ENCODE measurements at places on chromosomes 16 and 17.

DNA sequence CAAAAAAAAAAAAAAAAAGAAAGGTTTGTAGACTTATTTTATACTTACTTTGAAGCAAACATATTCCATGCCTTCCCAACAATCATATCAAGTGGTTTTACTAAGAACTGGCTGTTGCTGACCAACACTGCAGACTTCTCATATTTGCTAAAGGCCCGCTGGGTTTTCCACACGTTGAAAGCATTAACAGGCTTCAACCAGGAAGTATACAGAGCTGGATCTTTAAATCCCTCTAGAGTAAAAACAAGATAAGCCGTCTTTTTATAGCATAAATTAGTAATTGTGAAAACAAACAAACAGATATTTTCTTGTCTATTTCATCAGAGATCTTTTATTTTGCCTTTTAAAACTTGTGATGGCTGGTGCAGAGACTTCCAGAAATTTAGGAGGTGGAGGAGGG lies 29.1 kb downstream of the TUBD1 start:
- no peak for DNase-seq

DNA sequence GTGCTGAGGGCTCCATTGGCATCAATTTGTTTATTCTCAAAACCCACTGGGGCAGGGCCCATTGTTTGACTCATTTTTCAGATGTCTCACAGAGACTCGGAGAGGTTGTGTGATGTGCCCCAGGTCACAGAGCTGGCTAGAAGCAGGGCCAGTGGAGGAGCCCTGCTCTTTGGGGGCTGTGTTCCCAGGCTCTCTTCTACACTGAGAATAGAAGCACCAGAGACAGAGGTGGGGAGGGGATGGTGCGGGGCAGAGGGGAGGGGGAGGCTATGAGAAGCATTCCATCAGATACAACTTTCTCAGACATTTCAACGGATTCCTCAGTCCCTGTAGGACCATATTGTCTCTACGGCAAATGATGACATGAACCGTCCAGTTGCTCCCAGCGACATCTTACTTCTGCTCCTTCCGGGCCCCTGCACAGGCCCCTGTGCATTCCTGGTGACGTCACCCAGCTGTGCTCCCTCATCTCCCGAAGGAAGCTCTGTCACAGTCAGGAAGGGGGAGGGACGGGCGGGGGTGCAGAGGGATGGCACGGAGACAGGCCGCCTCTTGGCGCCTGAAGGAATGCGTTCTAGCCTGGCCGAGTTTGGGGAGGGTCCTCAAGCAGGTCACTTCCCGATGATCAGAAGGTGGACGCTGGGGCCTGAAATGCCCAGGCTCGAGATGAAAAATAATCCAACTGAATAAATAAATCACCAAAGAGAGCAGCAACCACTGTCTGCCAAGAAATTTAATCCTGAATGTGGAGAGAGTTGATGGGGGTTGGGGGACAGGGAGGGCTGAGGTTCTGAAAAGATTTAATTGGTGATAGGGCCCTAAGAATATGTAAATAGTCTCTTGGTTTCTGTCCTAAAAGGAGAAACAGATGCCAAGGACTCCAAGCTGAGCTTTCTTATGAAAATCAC lies 114.1 kb downstream of the NOG start:
- DNase-seq = no peak

GRCh38 chr16:14427371-14427948 lies 202.6 kb downstream of the PARN start:
- no peak for DNase-seq

- no peak for DNase-seq
These were observed 82.1 kb downstream of the GPR139 start for GRCh38 chr16:19991614-19992013.

DNA sequence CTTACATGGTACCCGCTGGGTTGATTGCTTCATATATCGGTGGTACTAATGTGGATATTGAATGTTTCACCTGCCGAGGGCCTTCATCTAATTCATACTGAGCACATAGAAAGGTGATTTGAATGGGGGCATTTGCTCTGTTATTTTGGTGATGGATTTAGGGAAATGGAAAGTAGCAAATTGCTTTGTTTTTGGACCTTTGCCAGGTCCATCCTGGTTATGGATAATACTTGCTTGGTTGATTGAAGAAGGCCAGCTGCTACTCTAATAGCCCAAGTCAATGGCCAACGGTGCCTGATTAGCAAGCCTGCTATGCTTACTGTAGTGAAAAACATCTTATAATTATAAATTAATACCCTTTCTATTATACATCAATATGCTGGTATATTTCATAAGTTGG lies 253.6 kb downstream of the CDH13 start:
- no peak for DNase-seq

DNA sequence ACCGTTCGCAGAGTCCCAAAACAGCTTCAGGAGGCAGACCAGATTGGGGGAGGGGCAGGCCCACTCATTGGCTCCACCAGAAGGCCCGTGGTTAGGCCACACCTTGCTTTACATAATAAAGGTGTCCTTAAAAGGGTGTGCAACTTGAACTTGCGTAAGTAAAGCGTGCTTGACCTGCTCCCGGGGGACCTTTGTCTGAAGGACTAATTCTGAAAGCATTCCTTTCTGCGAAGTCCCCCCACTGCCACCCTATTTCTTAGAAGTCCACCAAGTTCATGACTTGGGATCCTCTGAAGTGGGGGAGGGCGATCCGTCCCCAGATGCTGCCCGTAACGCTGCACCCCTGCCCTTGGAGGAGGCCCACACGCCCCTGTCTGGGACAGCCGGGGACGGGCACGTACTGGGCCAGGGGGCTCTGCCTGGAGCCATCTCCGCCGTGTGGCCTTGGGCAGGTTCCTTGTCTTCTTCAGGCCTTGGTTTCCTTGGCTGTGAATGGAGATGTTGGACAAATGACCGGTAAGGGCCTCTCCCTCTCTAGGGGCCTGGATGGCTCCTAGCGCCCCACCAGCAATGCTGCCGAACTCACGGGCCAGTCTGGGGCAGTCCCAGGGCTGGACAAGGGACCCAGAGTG lies 823 bp upstream of the ZNF469 start:
- no peak for DNase-seq

- DNase-seq = no peak
These were observed 60.5 kb downstream of the ADCY9 start for GRCh38 chr16:4055748-4056147.

- DNase-seq = no peak
These were observed 1.1 kb downstream of the ABCA9 start for GRCh38 chr17:69059458-69060175.

- no peak for DNase-seq
These were observed 104.5 kb downstream of the PARN start for GRCh38 chr16:14525596-14525995.

DNA sequence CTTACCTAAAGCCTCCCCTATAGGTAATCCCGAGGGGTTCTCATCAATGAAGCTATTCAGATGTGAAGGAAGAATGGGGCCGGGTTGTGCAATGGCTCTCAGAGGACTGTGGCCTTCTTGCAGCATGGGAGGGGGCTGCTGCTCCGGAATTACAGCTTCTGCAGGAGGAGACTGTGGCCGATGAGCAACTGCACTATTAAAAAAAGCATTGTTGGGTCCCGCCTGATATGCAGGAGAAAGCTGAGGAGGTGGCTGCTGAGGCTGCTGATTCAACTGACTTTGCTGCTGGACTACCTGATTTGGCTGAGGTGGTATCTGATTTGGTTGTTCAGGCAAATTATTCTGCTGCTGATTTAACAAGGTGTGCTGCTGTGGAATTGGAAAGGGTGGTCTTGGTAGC lies 64.8 kb downstream of the CACNG1 start:
- DNase-seq = no peak

DNA sequence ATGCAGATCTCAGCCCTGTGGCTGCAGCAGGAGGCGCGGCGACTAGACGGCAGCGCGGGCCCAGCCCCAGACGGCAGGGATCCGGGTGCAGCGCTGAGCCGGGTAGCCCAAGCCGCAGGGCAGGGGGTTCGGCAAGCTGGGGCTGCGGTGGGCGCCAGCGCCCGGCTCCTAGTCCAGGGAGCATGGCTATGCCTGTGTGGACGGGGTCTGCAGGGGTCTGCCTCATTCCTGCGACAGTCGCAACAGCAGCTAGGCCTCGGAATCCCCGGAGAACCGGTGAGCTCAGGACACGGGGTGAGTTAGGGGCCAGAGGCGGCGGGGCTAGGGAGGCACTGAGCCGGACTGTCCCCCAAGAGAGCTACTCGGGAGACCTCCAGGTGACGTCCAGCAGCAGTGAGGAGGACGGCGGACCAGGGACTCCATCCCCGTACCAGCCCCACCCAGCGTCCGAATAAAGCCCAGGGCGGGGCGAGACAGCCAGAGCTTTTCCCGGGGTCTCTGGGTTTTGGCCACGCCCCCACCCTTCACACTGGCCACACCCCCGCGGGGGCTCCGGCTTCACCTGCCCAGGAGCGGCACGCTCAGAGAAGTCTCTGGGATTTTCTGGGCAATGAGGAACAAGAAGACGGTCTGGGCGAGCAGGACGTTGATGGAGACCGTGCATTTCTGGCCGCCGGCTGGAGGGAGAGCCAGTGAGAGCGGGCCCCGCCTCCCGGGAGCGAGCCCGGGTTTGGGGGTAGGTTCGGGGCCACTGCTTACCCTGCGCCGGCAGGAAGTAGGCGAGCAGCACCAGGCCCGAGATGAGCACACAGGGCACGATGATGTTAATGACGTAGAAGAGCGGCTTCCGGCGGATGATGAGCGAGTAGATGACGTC lies 1.1 kb downstream of the C17orf107 start:
- DNase-seq = no peak

DNA sequence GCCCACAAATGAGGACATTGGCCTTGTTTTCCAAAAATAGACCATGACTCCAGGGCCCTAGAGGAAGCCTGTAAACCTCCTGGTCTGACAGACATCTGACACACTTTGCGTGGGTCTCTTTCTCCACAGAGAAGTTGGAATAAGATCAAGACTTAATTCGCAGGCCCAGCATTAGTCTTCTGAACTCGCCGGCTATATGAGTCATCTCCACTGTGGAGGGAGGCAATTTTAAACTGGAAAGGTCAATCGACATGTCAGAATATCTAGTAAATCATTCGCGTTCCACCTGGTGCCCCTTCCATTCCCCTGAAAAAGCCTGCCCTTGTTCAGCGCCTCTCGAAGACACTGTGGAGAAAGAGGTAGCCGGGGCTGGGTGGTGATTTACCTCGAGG lies 140.1 kb downstream of the CLEC16A start:
- DNase-seq = no peak

DNA sequence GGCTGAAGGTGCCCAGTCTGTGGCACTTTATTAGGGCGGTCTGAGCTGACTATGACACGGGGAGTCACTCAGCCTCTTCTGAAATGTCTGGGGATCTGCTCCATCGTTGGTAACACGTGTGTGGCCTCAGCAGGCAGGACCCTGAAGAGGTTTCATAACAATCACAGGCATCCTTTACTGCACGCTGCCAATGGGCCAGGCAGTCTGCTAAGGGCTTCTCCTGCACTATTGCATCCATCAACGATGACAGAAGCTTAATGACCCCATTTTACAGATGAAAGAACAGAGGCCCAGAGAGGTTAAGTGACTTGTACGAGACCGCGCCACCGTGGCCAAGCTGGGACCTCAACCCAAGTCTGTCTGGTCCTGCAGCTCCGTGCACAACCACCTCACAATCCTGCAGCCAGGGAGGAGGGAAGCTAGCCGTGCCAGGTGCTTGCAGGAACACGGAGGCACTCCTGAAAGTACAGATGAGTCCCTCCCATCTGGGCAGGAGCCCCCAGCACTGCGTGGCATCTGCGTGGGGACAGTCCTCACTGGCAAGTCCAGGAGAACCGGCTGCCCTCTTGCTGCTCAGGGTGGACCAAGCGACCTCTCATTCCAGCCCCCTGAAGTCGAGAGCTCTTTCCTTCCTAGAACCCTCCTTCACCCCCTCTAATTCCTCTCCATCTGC lies 40.0 kb downstream of the RPH3AL start:
- no peak for DNase-seq

DNA sequence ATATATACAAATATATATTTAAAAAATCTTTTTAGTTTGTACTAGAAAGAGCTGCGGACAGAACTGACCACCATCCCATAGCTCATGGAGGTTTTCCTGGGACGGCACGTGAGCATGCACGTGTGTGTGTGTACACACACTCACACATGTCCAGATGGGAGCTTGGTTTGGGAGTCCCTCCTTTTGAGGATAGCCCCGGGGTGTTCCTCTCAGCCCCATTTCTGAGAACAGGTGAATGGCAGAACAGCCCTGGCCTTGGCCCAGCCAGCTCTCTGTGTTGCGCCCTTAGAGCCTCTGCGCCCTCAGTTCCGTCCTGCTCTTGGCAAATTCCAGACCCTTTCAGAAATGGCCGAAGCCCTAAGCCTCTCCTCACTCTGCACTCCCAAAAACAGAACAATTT lies 70.1 kb downstream of the AMFR start:
- DNase-seq = no peak

DNA sequence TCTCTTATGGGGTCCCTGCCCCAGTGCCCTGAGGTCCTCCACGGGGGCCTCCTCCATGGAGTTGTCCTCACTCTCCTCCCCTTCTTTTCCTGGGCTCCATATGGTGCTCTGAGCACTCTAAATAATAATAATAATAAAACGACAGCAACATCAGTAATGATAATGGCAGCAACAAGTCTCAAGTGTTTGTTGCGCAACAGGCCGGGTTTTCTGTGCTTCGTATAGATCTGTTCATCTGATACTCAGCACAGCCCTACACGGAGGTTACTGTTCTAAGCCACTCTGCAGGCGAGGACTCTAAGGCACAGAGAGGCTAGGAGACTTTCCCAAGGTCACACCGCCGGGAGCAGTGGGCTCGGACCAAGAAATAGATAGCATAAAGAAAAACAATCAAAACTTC lies 13.7 kb downstream of the CIBAR2 start:
- DNase-seq = no peak

DNA sequence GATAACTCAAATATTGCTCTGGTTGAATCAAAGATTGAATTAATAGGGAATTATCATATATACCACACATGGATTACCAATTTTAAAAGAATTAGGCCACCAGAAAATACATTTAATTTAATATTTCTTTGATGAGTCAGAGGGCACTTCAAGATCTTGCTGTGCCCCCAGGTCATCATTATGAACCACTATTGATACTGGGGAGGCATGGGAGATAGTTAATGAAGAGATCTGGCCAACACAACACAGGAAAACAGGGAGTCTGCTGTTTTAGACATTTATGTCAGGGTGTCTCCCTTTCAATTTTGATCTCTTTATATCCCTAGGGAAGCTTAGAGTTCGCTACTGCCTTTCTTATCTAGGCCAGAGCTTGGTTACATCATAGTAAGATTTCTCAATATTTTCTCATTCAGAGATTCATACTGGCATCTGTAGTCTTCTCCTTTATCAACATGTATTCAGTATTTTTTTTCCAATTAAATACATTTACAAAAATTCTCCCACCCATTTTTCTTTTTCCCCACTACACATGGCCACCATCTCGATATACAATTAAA lies 158.3 kb upstream of the ZFHX3 start:
- DNase-seq = no peak

DNA sequence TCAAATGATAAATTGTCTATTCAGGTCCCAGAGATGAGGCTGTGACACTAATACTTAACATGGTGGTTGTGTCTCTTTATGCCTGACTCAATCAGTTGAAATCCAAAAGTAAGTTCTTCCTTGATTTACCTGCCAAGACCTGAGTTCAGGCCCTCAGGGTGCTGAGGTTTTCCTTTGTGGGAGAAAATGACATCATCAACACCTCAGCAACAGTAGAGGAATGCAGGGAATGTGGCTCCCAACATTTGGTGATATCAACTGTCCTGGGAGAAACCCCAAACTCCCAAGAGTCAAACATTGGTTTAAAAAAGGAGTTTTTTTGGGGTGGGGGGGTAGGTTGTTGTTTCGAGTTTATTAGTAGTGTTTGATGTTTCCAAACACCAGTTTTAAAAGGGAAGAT lies 14.7 kb downstream of the RNF43 start:
- DNase-seq = no peak
